ENCODE measurements at places on chromosomes 5 and 9.

- no peak for DNase-seq
Observed at GRCh38 chr5:14698495-14698894, 34.0 kb downstream of the OTULIN start.

DNA sequence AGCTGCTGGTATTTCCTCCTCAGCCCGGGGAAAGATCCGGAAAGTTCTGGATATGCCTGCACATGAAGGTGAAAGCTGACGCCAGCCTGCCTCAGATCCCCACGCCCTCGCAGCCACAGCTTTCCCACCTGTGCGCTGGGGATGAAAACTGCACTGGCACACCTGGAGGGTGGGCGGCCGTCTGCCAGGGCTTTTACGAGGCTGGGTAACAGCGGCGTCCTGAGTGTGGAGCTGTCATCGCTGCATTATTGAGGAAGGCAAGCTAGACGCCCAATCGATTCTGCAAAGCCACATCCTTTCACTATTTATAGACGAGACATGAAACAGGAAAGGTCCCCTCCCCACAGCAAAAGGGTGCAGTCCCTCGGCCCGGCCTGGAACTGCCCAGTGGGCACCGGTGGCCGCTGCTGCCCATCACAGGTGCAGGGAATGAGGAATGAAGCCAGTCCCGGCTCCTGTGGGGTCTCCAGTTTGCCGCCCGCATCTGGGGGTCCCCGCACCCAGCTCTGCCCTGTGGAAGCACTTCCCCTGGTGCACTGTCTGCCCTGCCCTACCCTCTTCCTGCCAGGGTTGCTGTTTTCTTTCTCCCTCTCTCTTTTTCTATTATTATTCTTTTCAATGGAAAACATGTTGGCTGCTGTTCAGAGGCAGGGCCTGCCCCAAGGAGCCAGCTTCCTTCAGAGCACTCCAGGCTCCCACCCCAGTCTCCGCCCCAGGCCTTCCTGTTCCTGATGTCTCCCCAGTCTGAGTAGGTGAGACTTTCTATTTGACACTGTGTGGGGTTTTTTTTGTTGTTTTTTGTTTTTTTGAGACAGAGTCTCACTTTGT is 7.0 kb downstream of the NOTCH1 start:
- peak; percentile 55 for DNase-seq

DNA sequence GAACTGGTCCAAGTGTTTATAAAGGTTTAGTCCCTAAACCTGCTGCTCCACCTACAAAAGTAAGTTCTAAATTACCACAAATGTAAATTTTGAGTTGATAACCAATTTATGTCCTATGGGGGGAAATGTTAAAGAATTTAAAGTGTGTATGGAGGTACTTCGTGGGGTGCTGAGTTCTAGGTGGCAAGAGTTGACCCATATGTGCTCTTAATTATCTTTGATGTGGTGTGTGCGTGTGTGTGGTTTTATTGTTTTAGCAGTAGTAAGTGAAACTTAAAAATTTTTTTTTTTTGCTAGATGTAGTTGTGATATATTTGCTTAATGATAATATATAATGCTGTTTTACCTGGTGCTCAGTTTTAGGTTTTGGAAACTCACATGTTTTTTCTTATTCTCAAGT is 72.6 kb downstream of the GPBP1 start:
- no peak for DNase-seq

GRCh38 chr9:125730168-125730567 is 17.0 kb upstream of the PBX3 start:
- no peak for DNase-seq

DNA sequence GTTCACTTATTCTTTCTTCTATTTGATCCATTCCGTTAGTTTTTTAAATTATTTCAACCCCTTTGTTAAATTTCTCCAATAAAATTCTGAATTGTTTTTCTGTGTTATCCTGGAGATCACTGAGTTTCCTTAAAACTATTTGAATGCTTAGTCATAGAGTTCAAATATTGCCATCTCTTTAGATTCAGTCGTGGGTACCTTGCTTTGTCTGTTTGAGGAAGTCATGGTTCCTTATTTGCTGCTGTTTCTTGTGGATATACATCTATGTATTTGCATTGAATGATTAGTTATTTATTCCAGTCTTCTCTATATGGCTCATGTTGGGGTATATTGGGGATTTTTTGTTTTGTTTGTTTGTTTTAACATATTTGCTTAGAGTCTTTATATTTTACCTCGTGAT is 80.6 kb downstream of the HINT1 start:
- DNase-seq, result no peak

DNA sequence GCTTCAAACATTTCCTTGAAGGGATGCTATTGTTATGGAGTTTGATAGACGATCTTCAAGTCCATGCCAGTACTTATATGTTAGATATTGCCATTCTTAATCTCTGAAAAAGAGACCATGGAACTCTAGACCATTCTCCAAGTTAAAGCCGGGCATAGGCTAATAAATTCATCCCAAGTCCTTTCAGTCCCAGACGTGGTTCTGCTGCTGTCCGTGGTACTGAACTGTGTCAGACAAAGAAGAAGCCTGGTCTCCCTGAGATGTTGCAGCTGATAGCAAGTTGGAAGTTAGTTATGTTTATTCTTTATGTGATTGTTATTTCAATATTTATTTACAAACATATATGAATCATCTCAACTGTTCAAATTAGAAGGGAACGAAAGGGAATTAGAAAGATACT is 158.7 kb downstream of the NMUR2 start:
- no peak for DNase-seq

GRCh38 chr5:122008061-122008460 is 46.3 kb downstream of the SRFBP1 start:
- no peak for DNase-seq
